ENCODE measurements at places on chromosomes 2 and 18.

DNA sequence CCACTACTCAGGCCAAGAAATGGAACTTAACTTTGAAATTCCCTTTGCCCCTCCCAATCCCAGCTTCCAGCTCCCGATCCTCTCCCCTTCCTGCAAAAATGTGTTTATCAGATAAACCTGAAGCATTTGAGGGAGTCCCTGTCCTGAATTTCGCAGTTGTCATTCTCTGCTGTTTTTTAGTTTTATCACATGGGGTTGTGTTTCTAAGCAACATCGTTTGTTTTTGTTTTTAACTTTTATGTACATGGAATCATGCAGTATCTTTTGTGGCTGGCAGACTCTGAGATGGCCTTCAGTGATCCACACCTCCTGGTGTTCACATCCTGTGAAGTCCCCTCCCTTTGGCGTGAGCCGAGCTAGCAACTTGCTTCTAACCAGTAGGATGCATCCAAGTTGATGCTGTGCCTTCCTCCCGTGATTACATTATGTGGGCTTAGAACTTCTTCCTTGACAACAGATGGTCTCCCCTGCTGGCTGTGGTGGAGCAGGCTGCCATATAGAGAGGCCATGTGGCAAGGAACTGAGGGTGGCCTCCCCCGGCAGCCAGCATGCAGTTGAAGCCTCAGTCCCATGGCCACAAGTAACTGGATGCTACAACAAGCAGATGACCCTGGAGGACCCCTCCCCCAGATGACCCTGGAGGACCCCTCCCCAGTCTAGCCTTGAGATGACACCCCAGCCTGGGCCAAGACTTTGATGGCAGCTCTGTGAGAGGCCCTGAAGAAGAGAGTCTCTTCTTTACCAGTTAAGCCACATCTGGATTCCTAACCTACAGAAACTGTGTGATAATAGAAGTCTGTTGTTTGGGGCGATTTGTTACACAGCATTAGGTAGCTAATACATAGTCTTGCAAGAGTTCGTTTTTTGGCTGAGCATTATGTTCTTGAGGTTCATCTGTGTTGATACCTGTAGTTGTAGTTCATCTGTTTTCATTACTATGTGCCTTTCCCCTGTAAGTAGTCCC lies 27.7 kb downstream of the SH3BP4 start:
- DNase-seq = no peak

DNA sequence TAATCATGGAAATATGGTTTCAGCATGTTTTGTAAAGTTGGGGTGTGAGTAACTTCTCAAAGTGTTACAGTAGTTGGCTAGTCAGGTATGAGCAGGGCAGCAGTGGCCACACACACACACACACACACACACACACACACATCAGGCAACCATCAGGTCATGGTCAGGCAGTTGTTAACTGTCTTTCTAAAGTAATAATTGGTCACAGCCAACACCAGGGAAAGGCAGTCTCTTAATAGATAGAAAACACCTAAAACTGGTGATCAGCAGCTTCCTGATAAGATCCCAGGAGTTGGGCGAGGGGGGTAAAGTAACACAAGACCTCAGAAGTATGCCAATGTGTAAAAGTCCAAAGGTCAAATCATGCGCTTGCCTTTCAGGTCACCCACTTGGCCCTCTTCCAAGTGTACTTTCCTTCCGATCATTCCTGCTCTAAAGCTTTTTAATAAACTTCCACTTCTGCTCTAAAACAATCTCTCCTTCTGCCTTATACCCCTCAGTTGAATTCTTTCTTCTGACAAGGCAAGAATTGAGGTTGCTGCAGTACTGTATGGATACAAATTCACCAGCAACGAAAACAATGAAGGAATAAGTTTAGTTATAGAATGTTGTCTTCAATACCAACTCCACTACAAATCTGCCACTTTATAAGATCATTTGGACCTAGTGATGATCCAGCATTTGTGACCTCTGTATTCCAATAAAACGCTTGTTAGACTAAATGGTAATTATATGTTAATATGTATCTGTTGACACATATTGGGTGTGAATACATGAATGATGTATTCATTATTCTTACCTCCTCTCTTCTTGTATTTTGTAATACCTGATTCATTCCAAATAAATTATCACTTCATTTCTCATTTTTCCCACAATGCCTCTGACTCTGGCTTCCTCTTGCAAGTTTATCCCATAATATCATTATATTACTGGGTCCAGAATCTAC lies 254.3 kb downstream of the METTL4 start:
- DNase-seq = no peak

- DNase-seq = no peak
Observed at GRCh38 chr2:109511168-109511567, 102.6 kb downstream of the SEPTIN10 start.

DNA sequence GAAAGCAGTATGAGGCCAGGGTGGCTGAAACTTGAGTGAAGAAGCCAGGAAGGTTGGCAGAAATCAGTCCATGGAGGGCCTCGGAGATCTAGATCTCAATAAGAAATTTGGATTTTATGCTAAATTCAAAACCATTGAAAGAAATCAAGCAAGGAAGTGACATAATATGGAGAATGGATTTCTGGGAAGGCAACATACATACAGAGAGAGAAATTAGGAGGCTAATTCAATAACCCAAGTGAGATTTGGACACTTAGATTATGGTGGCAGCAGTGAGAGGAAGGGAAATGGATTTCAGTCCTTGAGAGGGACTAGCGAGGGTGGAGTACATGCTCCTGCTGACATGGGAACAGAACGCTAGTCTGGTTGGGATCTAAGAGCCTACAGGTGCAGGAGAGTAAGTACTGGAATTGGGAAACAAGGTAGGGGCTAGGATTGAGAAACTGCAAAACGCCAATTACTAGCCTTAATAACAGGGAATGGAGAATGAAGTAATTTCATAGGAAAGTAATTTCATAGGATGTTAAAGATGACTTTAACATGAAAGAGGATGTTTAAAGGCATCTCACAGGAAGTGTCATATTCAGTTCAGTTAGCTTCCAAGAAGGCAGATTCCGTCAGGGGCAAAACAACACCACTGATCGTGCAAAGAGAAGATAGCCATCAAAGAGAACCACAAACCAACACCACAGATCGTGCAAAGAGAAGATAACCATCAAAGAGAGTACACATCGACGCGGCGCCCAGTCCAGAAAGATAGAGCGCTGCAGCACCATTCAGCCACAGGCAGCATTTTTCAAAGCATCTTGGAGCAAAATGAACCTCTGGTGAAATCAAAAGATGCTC lies 27.2 kb downstream of the CDKL4 start:
- DNase-seq = no peak

GRCh38 chr2:230000118-230000841 lies 68.4 kb downstream of the SLC16A14 start:
- DNase-seq = no peak

DNA sequence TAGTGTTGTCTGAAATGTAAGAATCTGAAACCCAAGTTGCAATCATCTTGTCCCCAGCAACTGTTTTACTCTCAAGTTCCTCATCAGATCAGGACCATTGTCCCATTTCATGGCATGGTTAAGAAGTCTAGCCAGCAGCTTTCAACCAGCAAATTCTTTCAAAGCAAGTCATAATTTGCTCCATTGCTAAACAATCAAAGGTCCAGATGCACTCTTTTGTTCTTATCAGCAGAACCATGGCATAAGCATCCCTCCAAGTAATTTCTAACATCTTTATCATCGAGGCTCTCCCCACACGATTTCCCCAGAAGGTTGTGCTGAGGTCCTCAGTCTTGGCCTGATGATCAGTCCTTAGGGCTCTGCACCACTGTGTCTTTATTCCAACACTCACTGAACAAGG lies 67.5 kb upstream of the APCDD1 start:
- no peak for DNase-seq

Measured in left ventricle myocardium inferior (tissue), 1 donor.